K562 (cell line): ENCODE measurements at places on chromosomes 2 and 18. TPM values are rescaled to one million over a fixed set of nuclear protein-coding genes. Genes with fewer than 3 reads are reported as not detected.

Gene FAM110C
- 0.04 TPM in 1 of 2 replicates, not detected in the other for total RNA-seq

Gene CXCR1
- not detected in 2 replicates for total RNA-seq

Gene EN1
- 2.0 and 2.5 TPM in 2 replicates for total RNA-seq

Gene CRYGC
- total RNA-seq: not detected in 2 replicates

Gene SERPINB5
- total RNA-seq: 0.47 and 1.4 TPM in 2 replicates

Gene GALNT13
- not detected in 2 replicates for total RNA-seq

Gene DLGAP1
- 0.20 and 0.49 TPM in 2 replicates for total RNA-seq

Gene CNTNAP5
- not detected in 2 replicates for total RNA-seq

Gene ADGRF3
- 0.09 and 0.16 TPM in 2 replicates for total RNA-seq

Gene ASIC4
- total RNA-seq: 13.5 and 14.7 TPM in 2 replicates

DNA sequence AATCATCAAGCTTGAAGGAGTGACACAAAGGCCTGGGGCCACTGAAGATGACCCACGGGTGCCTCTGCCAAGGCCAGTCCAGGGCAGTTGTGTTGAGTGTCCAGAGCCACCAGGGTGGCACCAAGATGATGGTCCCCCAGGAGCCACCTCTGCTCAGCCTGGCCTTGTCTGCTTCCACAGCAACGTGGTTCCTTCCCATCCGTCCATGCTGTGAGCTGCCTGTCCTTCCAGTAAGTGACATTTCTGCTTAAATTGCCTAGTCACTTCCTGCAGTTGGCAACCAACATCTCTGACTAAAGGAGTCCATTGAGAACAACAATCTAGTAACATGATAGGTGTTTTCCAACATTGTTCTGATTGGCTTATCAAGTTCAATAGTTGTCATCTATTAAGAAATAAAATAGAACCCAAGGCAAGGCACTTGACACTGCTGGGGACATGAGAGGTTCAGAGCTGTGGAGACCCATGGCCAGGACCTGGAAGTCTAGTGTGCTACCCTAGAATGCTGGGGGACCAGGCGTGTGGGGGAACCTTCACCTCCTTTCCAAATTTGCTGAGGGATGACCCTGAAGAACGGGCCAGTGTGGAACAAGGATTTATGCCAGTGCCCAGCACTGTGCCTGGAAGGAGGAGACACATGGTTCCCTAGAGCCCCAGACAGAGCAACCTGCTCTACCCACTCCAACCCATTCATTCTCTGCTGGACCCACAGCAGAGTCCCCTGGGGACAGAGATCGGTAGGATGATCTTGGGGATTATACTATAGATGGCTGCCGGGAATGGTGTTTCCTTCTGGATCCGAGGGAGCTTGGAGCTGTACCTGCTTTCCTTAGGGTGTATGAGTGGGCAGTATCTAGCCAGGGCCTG, 98.9 kb upstream of the EPC2 start:
- no peak overlapping the region for H3K27ac ChIP-seq
- peaks cover 5% of the 10 kb centered on the region; the same call in 1 of the 2 replicates for H3K4me1 ChIP-seq
- H3K36me3 ChIP-seq: no peaks in the 10 kb centered on the region

- no peak for DNase-seq
- H3K36me3 ChIP-seq: peaks cover 9% of the 10 kb centered on the region; the same call in 2 of the 3 replicates
- H3K4me3 ChIP-seq: no peak overlapping the region
- H3K27ac ChIP-seq: no peak overlapping the region
These were observed 73.4 kb upstream of the CHAC2 start for GRCh38 chr2:53694096-53694771.

- H3K27me3 ChIP-seq: peaks cover 19% of the 10 kb centered on the region
- H3K4me1 ChIP-seq: no peaks in the 10 kb centered on the region; the same call in 2 of the 3 replicates
- DNase-seq: no peak
- no peak overlapping the region for H3K4me3 ChIP-seq
- no peaks in the 10 kb centered on the region for H3K36me3 ChIP-seq
These were observed 31.9 kb downstream of the NRP2 start for GRCh38 chr2:205714058-205714776.

GRCh38 chr2:173090973-173091660, 15.5 kb downstream of the MAP3K20 start:
- H3K4me1 ChIP-seq: peaks cover 10% of the 10 kb centered on the region; the same call in 1 of the 2 replicates
- H3K4me3 ChIP-seq: peak overlapping the region; percentile 18
- peak; percentile 69 for DNase-seq

DNA sequence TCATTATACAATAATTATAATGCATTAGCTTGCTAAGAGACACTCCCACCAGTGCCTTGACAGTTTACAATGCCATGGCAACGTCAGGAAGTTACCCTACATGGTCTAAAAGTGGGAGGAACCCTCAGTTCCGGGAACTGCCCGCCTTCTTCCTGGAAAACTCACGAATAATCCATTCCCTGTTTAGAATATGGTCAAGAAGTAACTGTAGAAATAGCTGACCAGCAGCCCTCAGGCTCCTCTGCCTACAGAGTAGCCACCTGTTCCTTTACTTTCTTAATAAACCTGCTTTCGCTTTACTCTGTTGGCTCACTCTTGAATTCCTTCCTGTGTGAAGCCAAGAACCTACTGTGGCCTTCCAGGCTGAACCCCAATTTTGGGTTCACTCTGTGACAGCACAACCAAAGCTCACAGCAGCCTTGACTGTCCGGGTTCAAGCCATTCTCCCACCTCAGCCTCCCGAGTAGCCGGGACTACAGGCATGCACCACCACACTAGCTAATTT, 20.0 kb upstream of the PTPN2 start:
- H3K27me3 ChIP-seq: no peaks in the 10 kb centered on the region
- H3K4me1 ChIP-seq: peaks cover 16% of the 10 kb centered on the region
- H3K27ac ChIP-seq: peak overlapping the region; percentile 91
- peak overlapping the region; percentile 17; the same call in 1 of the 2 replicates for H3K4me3 ChIP-seq
- peak; percentile 72 for DNase-seq
- no peaks in the 10 kb centered on the region for H3K36me3 ChIP-seq

GRCh38 chr2:43224571-43225092, 1.8 kb downstream of the ZFP36L2 start:
- no peaks in the 10 kb centered on the region for H3K27me3 ChIP-seq
- H3K4me3 ChIP-seq: peak overlapping the region; percentile 62
- H3K27ac ChIP-seq: peak overlapping the region; percentile 86

DNA sequence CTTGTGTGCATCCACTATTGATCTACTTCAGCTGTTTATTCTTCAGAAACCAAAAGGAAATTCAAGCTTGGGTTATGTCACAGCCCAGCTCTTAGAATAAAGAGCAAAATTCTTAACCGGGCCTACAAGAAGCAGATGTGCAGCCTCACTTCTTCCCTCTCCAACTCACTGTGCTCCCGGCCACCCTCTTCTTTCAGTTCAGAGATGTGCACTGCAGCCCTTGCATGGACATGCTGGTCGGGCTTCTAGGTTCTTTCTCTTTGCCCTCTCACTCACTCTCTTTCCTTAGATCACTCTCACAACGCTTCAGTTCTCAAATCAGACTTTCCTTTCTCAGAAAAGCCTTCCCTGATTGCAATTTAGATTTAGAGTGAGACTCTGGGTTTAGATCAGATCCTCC, 104.1 kb downstream of the CHN1 start:
- H3K4me1 ChIP-seq: no peaks in the 10 kb centered on the region
- DNase-seq: no peak
- H3K27ac ChIP-seq: no peak overlapping the region
- no peak overlapping the region for H3K4me3 ChIP-seq
- H3K27me3 ChIP-seq: peaks cover 12% of the 10 kb centered on the region
- no peaks in the 10 kb centered on the region for H3K36me3 ChIP-seq

DNA sequence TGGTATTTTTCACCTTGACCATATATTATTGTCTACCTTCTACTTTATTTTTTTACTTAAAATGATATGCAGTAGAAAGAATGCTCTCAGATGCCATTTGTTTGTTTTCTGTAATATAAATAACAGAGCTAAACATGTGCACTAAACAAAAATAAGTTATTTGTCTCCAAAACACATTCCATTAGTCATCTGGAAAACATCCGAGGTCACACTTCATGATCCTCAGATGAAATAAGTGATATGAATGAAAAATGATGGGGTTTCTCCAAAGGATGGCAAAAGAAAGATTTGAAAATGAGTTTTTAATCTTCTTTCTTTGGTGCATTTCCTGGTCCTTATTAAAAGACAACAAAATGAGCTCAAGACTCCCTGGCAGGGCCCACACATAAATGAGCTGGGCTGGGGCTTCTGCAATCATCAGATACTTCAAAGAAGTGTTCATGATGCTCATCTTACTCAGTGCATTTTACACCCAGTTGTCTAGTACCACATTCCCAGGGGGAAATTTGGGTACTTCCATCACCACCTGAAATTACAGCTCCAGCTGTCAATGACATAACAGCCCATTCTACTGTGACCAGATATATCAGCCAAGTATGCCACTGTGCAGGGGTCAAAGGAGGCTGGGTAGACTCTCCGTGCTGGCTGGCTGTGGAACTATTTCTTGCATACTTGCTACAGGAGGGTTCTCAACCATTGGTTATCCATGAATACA, 283.5 kb downstream of the PID1 start:
- no peak overlapping the region for H3K27ac ChIP-seq
- H3K4me3 ChIP-seq: no peak overlapping the region
- no peaks in the 10 kb centered on the region for H3K4me1 ChIP-seq
- no peaks in the 10 kb centered on the region for H3K27me3 ChIP-seq

- H3K4me1 ChIP-seq: no peaks in the 10 kb centered on the region
- H3K27me3 ChIP-seq: peaks cover 17% of the 10 kb centered on the region; the same call in 2 of the 3 replicates
- H3K4me3 ChIP-seq: no peak overlapping the region
- H3K36me3 ChIP-seq: no peaks in the 10 kb centered on the region
- no peak overlapping the region for H3K27ac ChIP-seq
These were observed 67.3 kb downstream of the SPTBN1 start for GRCh38 chr2:54523324-54523959.

DNA sequence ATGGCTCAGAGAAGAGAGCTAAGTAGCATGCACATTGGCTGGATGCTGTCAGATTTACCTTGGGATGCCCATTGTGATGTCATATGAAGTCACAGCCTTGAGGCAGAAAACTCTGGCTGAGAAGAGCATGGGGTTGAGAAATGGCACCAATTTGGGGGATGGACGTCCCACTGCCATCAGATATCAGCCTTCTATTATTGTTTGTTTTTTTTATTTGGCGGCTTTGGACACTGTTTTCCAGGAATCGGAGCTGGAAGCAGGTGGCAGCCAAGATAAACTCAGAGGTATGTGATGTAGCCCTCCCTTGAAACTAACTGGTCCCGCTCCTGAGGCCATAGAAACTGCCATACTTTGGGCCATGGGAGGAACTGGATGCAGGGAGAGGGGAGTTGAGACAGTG, 40.6 kb downstream of the GCKR start:
- DNase-seq: peak; percentile 64
- no peak overlapping the region for H3K4me3 ChIP-seq
- H3K4me1 ChIP-seq: peaks cover 19% of the 10 kb centered on the region
- H3K36me3 ChIP-seq: no peaks in the 10 kb centered on the region
- no peaks in the 10 kb centered on the region for H3K27me3 ChIP-seq
- H3K27ac ChIP-seq: peak overlapping the region; percentile 63

DNA sequence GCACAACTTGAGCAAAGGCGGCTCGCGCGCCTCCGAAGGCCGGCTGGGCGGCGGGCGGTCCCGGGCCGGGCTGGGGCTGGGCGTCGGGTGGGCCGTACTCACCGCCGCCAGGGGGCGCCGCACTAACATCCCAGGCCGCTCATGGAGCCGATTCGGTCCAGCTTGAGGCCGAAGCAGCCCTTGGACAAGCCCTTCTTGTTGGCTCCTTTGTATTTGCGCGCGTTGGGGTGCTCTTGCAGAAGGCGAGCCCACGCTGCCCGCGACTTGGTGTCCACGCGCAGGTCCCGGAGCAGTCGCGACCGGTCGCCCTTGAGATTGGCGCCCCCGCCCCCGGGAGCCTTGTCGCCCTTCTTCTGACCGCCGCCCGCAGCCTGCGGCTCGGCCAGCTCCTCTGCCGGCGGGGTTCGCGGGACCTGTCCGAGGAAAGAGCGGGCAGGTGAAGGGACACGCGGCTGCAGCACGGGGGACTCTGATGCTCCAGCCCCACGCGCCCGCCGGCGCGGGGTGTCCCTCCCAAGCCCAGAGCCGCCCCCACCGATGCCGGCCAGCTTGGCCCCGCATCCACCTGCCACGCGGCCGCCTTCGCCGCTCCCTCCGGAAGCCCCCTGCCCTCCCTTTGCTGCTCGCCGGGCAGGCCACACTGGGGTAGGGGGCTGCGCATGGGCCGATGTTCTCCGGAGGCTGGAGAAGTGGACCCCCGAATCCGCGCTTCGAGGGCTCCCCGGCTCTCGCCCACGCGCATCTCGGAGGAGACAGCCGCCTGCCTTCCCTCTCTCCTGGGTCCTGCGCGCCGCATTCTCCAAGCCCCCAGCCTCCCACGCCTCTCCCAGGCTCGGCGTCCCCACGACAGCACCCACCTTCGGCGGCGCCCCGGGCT, 655 bp downstream of the NPPC start:
- H3K36me3 ChIP-seq: no peaks in the 10 kb centered on the region
- peak overlapping the region; percentile 34 for H3K4me3 ChIP-seq
- H3K4me1 ChIP-seq: no peaks in the 10 kb centered on the region; the same call in 2 of the 3 replicates
- DNase-seq: peak; percentile 83
- no peak overlapping the region for H3K27ac ChIP-seq

DNA sequence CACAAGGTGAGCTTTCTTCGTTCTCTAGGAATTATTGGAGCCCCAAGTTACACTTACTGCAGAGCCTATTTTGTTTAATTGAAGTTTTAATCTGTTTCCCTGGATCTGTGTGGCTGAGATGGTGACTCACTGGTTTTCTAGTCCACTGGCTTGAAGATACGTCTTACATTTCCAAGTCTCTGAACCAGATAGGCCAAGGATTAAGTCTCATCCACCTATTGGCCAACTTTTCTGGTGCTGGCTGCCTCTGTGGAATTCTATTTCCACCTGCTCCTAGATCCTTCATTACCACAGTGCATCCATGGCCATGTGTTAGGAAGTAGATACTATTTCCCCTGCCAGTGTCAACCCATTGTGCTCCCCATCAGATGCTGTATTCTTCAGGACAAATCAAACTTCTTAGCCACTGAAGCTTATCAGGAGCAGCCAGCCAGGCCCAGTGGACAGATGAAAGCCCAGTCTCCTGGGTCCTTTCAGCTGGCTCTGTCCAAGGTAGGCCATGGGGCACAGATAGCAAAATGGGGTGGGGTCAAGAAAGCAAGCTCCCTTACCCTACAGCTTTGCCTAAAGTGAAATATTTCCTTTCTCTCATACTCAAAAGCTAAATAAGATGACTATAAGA, 198.8 kb upstream of the TCF4 start:
- no peaks in the 10 kb centered on the region for H3K36me3 ChIP-seq
- no peak overlapping the region for H3K4me3 ChIP-seq
- DNase-seq: peak; percentile 31
- H3K4me1 ChIP-seq: no peaks in the 10 kb centered on the region; the same call in 1 of the 2 replicates
- no peaks in the 10 kb centered on the region for H3K27me3 ChIP-seq

GRCh38 chr2:68124321-68124720, 33.4 kb upstream of the PNO1 start:
- H3K27ac ChIP-seq: no peak overlapping the region

GRCh38 chr18:34947711-34948125, 93.5 kb upstream of the MAPRE2 start:
- no peaks in the 10 kb centered on the region for H3K36me3 ChIP-seq
- H3K27me3 ChIP-seq: no peaks in the 10 kb centered on the region
- no peak overlapping the region for H3K27ac ChIP-seq
- no peak overlapping the region for H3K4me3 ChIP-seq
- 0 out of 3 replicates have a peak, but pooled peaks cover 4% of the 10 kb centered on the region for H3K4me1 ChIP-seq
- DNase-seq: no peak

GRCh38 chr18:59353079-59353680, 5.9 kb downstream of the LMAN1 start:
- peak; percentile 9 for DNase-seq
- no peaks in the 10 kb centered on the region for H3K27me3 ChIP-seq
- no peak overlapping the region for H3K27ac ChIP-seq
- no peaks in the 10 kb centered on the region for H3K4me1 ChIP-seq
